ENCODE measurements at places on chromosomes 6 and 20.

DNA sequence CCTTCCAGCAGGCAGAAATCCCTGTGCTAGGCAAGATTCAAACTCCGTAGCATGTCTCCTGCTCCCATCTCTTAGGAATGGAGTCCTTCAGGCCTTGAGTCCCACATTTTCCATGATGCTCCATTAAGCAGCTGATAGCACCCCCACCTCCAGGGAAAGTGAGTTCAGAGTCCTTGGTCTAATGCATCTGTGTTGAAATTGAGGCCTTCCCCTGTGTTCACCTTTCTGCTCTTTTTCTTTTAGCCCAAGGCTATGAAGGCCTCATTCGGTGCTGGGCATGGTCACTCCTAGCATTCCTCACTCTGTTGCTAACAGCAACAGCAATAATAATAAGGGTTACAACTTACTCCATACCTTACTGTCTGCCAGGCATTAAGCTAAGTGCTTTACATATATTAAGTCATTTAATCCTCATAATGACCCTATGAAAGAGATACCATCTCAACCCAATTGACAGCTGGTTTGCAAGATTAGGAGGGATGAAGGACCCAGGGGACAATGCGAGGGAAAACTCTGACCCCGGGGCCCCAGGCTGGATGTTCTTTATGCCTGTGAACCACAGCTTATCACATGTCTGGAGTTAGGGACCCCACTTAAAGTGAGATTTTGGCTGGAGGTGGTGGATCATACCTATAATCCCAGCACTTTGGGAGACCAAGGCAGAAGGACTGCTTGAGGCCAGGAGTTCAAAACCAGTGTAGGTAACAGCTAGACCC, 17.5 kb upstream of the PANK2 start:
- DNase-seq, result no peak

- no peak for DNase-seq
These were observed 131.9 kb downstream of the UST start for GRCh38 chr6:148878683-148879082.

DNA sequence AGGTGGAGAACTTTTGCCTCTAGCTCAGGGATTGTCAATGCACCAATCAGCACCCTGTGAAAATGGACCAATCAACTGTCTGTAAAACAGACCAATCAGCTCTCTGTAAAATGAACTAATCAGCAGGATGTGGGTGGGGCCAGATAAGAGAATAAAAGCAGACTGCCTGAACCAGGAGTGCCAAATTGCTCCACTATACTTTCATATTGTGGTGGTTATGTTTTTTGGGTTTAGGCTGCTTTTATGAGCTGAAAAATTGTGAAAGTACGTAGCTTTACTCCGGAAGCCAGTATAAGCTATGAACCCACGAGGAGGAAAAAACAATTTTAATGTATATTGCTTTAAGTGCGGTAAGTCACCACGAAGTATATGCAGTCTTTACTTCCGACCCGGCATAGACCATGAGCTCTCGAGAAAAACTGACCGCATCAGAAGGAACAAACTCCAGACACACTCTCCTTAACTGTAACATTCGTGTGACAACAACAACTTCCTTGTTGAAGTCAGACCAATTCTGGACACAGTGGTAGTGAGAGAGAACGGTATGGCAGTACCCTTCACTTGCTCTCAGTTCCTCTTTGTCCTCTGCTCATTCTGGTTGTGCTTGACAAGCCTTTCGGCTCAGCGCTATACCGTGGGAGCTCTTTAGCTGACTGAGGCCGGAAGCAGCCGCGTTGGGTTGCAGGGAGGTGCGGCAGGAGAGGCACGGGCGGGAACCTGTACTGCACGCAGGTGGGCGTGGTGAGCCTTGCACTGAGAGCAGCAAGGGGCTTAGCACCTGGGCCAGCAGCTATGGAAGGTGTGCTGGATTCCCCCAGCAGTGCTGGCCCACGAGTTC, 81.9 kb upstream of the E2F3 start:
- peak; percentile 89 for DNase-seq

- no peak for DNase-seq
These were observed 1.2 kb upstream of the TP53RK start for GRCh38 chr20:46690219-46691106.

DNA sequence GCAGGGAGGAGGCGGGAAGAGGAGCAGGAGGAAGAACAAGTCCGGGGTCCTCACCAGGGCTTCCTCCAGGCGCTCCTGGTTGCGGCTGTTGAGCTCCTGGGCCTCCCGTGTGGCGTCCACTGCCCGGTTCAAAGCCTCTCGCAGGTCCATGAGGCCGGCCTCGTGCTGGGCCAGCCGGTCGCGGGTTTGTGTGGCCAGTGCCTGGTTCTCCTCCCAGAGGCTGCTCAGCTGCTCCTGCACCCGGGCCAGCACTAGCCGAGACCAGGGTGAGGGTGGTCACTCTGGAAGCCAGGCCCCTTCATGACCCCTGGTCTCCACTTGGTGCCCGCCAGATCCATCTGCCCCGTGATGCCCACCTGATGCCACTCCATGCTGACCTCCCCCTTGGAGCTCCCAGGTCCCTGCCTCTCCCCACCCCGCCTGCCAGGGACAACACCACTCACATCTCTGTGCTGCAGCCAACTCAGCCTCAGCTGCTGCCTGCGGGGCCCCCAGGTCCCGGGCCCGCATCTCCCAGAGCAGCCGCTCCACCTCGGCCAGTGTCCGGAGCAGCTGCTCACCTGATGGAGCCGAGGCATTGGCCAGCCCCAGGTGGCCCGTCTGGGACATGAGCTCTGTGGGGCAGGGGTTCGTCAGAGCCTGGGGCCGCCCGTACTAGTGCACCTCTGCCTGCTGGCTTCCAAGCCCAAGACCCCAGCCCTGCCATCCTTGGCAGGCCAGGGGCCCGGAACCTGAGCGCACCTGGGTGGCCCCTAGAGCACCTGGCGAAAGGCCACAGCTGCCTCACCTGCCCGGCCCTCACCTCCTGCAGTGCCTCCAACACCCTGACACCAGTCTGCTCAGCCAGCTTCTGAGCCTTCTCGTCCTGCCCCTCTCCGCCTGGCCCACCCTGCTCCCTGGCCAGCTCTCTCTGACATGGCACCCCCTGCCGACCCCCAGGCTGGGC, 15.9 kb downstream of the ADRM1 start:
- DNase-seq, result no peak

- DNase-seq, result no peak
These were observed 509.3 kb upstream of the CITED2 start for GRCh38 chr6:139883776-139884175.

DNA sequence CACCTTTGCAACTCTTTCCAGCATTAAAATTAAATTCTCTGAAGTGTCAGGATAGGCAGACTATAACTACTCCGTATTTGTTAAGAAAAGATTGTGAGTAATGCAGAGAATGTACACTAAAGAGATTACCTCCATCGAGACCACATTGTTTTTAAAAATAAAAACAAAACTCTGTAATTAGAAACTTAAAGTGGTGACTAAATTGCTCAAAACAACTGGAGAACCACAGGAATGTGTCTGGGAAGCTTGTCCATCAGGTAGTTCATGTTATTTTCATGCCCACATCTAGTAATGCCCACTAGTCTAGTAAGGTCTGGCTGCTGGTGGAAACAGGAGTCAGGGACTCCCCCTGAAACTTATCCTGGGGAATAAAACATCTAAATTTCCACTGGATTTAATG, 103.0 kb upstream of the FOXQ1 start:
- no peak for DNase-seq

GRCh38 chr6:78896227-78896626, 28.9 kb downstream of the IRAK1BP1 start:
- DNase-seq, result no peak

GRCh38 chr20:50092436-50092835, 20.5 kb downstream of the UBE2V1 start:
- no peak for DNase-seq

GRCh38 chr6:49410564-49410963, 52.5 kb downstream of the MMUT start:
- DNase-seq, result no peak

DNA sequence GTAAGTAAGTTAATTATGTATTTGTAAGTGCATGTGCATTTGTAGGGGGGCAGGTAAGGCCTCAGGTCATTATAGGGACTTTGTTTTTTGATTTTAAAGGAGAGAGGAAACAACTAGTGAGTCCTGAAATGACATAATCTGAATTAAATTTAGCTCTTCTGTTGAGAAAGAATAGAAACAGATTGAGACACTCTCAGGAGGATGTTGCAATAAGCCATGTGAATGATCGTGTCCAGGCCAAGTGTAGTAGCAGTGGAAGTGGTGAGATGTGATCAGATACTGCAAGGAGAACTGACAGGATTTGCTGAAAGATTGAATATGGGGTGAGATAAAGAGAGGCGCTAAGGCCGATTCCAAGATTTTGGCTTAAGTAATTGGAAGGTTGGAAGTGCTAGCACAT, 2.6 kb upstream of the CENPW start:
- peak; percentile 12 for DNase-seq

DNA sequence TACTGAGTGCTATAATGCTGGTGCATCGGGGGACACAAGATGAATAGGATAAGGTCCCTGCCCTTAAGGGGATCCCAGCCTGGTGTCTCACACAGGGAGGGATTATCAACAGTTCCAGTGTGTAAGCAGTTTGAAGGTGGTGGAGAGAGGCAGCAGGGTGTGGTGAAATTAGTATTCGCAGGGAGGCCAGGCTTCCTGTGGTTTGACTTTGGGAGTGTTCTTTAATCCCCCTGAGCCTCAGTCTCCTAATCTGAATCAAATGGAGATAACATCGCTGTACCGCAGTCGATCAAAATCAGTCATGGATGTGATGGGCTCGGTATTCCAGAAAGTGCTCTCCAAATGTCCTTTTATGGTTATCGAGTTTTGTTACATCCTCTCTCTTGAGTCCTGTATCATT, 288.1 kb upstream of the SUPT3H start:
- no peak for DNase-seq

DNA sequence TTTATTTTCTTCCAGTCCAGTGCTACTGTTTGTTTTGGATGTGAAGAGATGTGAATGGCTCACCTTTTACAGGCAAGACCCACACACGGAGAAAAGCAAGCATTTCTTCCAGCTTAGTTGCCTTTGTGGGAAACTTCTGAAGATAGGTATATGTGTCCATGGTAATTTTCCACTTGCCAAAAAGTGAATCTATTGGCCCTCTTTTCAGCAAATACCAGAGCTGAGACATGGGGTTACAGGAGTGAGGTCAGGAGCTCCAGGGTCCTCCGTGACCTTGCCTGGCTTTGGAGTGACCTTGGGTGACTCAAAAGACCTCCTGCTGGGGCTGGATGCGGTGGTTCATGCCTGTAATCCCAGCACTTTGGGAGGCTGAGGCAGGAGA, 166.7 kb downstream of the SCML4 start:
- no peak for DNase-seq

DNA sequence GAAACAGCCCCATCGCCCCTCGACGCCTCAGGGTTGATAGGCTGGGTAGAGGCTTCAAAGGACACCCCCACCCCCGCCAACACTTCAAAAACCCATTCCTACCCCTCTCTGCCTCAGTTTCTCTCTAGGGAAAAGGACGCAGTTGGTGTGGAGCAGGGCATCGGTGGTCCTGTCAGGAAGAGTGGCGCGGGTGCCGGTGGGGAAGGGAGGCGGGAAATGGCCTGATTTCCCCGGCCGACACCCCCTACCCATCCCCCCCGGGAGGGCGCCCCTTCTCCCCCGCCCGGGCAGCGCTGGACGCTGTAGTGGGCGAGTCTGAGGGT, 367 bp downstream of the NRSN2 start:
- no peak for DNase-seq

DNA sequence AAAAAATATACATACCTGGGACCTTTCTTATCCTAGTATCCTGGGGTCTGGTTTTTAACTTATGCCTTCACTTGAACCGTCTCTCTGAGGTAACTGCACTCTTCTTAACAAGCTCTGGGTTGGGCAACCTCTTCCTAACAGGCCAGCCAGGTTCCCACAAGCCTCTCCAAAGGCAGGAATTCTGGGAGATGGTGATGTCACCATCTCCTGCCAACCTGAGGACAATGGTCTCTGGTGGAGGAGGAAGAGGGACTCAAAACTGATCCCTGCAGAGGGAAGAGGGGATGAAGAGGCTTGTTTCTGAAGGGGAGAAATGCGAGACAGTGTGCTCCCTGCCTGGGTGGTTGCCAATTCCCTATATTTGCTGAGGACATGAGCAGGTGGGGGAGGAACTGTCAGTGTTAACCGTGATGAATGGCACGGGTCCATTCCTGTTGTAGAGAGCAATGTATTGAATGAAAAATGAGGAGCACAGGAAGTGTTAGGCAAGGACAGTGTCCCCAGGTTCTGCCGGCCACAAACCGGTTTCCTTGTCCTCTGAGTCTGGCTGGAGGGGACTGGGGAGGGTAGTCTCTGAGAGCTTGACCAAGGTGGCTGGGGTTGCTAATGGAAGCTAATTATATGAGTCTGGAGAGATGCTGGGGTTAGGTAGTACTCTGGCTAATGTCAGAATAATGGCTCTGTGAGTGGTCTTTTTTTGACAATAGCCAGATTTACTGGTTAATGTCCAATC, 95.5 kb downstream of the KCNB1 start:
- DNase-seq, result no peak

All from CD4-positive, alpha-beta T cell treated with Interleukin-17A for 1 hour (primary cell).